Kidney (tissue), 22 donors: ENCODE measurements at places on chromosomes 13 and 19. TPM values are rescaled to one million over a fixed set of nuclear protein-coding genes. Genes with fewer than 3 reads are reported as not detected.

DNA sequence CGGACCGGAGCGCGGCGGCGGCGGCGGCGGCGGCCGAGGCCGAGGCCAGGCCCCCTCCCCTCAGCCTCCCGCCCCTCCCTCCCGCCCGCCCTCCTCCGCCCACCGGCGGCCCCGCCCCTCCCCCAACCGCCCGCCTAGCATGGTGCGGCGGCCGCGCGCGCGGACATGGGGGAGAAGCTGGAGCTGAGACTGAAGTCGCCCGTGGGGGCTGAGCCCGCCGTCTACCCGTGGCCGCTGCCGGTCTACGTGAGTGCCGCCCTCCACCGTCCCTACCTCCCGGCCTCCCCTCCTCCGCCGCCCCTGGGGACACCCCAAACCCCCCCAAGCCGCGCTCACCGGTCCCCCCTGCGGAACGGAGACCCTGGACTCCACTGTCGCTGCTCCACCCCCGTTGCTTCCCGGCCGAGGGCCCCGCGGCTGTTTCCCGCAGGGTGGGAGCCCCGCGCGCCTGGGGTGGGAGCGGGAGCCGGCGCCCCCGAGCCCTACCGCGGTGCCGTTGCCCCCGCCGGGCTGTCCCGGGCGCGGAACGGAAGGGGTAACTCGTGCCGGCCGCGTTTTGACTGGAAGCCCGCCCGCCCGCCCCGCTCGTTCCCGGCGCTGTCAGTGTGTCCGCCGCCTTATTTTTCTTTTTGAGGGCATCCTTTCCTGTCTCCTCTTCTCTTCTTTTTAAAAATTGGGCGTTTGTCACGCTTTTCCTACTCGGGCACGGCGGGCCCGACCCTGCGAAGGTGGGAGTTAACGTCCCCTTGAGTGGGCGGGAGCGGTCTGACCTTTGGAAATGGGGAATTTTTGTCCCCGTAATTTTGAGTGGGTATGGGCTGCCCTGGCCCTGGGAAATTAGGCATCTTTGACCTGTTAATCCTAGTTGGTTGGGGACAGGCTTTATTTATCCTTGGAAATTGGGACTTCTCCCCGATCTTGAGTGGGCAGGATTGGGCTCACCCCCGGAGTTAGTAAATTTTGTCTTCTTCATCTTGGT lies 576 bp downstream of the DOT1L start:
- peak; percentile 86 for DNase-seq

OR10H1 gene
- not detected for polyA plus RNA-seq

DNA sequence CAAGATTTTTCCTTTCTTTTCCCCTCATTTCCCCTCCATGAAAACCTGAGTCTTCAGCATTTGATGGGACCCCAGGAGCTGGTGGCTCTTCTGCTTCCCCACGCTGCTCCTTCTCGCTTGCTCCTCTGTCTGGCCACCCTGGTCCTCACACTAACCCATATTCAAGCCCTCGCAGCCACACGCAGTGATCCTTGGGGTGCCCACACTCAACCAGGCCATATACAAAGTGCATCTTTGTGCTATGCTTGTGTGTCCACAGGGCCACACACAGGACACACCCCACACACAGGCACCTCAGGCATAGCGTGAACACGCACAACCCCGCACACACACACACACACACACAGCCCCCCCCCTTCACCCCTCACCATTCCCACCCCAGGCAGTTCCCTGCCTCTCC lies 132.1 kb downstream of the URI1 start:
- no peak for DNase-seq

DNA sequence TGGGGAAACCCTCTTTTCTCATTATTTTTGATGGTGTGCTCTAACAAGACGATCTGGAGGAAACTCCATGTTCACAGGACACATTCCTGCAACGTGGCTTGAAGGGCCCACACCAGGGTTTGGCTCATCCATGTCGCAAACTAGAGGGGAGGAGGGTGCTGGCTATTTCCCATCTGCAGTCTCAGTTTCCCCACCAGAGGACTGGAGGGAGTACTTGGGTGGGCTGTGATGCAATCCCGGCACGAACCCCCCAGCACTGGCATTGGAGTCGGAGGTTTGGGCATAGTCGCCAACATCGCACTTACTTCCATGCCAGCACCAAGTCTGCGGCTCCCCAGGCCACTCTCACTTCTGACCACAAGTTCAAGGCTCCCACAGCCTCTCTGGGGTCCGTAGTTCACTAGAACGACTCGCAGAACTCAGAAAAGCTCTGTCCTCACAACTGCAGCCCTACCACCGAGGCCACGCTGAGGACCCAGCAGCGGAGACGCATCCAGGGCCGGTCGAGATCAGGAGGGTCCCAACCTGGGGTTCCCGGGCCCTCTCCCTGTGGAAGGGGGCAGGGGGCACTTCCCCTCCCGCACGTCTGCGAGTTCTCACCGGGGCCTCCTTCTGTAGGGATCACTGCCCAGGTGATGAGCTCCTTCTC lies 165.6 kb upstream of the SOX1 start:
- DNase-seq: no peak

DNA sequence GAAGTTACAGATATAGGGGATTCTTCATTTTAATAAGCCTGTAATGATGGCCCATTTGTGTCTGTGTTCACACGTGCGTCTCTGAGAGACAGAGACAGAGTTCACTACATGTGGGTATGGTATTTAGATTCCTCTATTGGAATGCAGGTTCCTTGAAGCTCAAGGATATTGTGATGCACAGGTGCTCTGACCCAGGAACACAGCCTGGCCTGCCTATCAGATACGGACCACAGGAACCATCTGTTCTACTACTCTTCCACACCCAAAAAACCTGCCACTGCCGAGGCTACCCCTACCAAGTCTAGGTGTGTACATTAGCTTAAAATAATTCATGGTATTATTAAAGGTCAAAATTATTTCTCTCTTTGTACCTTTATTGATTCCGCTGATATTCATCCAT lies 289.2 kb downstream of the ATP8A2 start:
- no peak for DNase-seq

B3GNT8 gene
- 6.5 TPM for polyA plus RNA-seq

TEX26 gene
- not detected for polyA plus RNA-seq

C19orf53 gene
- 264 TPM for polyA plus RNA-seq

GRCh38 chr13:107192289-107192688 lies 624.4 kb upstream of the ARGLU1 start:
- DNase-seq: no peak

DNA sequence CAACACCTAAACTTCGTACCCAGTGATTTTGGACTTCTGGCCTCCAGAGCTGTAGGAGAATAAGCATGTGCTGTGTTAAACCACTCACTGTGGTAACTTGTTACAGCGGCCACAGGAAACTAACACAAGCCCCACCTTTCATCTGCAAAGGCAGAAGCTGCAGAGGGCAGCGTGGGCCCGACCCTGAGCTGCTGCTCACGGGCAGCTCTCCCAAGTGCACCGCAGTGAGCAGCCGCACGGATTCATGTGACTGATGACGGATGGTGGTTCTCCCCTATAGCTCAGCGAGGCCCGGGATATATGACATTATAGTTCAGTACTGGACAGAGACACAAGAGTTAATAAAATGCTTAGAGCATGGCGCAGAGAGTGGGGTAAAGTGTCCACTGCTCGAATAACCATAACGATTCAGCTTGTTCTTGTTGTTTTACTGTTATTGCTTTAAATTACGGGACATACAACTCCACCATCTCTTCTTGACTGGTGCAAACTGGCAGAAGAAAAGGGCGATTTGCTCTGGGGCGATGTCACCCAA lies 21.9 kb downstream of the VRK3 start:
- no peak for DNase-seq

GRCh38 chr19:21947775-21948174 lies 63.0 kb downstream of the ZNF208 start:
- DNase-seq: no peak

ZGLP1 gene
- polyA plus RNA-seq: 5.5 TPM

GRCh38 chr13:113013303-113013702 lies 44.3 kb downstream of the MCF2L start:
- DNase-seq: no peak

CEACAM20 gene
- not detected for polyA plus RNA-seq

GDF15 gene
- 154 TPM for polyA plus RNA-seq

GRCh38 chr13:99528547-99528946 lies 27.3 kb downstream of the TM9SF2 start:
- DNase-seq: peak; percentile 30

ATP4B gene
- 0.45 TPM for polyA plus RNA-seq
